ENCODE measurements at places on chromosomes 16 and 17.

DNA sequence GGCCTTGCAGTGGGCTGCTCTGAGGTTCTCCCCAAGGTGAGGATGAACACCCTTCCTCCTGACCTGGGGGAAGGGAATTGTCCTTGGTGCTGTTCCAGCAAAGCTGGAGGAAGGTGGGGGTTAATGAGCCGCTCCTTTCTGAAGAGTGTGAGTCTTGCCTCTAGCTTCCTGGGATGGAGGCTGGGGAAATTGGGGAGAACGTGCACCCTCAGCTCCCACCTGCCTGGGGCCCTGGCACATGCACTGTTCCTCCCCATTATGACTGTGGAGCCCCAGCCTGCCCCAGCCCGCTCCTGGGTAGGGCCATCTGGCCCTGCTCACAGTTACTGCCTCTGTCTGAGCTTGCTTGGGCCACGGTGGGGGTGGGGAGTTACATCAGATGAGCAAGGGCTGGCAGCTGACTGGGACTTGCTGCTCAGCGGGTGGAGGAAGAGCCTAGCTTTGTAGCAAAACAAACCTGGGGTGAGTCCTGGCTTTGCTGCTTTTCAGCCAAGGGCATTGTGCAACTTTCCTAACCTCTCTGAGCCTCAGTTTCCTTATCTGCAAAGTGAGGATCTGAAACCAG is 11.1 kb downstream of the TNS4 start:
- DNase-seq: no peak

- DNase-seq: no peak
These were observed 426.8 kb downstream of the HS3ST4 start for GRCh38 chr16:26118575-26118974.

DNA sequence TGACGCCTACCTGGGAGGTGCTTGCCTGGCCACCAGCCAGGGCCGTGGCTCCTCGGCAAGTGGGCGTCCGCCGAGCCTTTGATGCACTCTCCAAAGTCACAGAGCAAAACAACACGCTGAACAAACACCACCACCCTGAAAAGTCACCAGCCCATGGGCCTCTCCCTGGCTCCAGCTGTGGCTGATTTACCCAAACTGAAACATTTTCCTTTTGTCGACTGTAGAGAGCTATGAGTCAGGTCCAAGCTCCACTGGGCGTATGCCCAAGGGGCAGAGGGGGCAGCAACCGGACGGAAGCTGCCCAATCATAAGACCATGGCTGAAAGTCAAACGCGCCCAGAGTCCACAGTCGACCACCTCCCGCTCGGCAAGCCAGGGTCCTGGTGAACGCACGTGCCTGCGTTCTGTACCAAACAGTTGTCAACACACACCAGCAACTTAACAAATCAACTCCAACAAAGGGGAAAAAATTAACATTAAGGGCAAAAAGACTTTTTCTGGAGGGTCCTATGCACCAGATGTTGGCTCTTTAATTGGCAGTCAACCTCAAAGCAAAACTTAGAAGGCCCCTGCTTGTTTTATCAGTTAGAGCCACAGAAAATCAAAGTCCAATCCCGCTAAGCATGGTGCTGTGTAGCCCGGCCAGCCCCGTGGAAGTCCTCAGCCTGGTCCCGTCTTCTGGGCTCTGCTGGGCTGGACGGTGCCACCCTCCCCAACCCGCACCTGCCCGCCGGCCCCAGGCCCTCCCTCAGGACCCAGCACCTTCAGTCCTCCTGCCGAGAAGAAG is 47.3 kb downstream of the TBC1D16 start:
- peak; percentile 34 for DNase-seq

- DNase-seq: no peak
These were observed 44.2 kb downstream of the NUP93 start for GRCh38 chr16:56774016-56774680.

DNA sequence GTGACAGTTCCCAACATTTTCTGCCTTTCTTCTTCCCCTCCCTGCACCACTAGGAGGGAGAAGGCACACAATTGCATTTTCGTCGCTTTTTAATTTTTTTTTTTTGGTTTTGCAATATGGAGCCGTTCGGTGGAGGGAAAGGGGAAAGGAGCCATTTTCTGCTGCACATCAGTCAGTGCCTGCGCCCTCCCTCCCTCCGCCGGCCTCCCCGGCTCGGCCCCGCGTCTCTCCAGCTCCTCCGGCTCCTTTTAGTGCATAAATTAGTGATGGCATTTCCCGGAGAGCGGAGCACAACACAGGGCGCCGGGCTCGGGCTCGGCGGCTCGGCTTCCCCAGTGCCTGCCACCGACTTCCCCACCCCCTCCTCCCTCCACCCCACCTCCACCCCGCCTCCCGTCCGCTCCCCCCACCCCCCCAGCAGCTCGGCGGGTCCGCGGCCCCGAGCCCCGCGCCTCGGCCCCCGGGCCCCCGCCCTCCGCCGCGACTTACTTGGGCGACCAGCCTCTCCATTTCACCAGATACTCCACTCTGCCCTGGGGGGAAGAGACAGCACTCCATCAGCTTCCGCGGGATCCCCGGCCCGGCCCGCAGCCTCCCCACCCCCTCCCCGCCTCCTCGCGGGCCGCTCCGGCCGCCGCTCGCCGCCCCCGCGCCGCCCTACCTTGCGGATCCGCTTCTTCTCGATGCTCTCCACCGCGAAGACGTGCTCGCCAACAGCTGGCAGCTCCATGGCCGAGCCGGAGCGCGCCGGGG is 542 bp downstream of the CBX4 start:
- DNase-seq: peak; percentile 54

DNA sequence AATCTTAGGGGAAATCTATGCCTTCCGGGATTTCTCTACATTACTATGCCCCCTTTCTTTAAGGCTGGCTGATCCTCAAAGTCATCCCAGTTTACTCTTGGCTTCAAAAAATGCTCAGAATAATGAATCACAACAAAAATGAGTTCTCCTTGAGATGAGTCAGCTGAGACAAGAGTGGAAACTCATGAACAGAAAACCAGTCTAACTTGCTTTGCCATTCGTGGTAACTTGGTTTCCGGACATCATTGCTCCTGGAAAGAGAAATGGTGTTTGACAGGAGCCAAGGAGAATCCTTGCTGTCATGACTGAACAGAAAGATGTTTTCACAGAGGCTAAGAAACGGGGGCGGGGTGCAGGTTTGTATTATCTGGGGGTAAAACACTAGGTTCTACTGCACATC is 435.6 kb upstream of the DYNLRB2 start:
- no peak for DNase-seq

DNA sequence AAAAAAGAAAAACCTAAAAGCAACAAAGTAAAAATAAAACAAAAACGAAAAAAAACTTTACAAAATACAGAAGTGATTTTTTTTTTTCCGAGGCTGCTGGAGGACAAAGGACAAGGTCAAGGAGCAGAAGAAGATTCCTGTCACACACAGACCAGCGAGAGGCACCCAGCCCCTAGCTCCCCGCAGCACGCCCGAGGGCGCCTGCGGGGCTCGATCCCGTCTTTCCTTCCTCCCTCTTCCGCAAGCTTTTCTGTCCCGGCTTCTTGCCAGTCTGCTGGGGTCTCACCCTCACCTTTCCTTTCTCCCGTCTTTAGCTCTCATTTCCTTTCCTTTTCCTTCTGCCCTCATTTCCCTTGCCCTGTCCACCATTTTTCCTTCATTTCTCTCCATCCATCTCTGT is 66.1 kb upstream of the DNAH17 start:
- DNase-seq: no peak

GRCh38 chr17:82014432-82014831 is 8.2 kb downstream of the CENPX start:
- DNase-seq: peak; percentile 43

DNA sequence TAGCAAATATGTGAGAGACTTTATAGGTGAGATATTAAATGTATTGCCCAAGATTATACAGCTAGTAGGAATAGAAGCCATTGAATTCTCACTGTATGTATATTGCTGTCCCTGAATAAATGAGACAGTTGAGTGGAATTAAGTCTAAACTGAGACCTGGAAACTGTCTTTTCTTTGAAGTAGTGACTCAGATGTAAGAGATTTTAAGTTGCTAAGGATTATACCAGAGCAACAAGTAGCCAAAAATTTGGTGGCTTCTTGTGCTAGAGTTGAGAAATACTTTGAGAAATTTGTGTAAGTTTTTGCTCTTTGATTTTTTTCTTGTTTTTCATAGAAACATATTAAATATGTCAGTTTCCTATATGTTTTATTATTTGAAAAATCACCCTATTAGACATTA is 58.7 kb downstream of the TANC2 start:
- DNase-seq: no peak

DNA sequence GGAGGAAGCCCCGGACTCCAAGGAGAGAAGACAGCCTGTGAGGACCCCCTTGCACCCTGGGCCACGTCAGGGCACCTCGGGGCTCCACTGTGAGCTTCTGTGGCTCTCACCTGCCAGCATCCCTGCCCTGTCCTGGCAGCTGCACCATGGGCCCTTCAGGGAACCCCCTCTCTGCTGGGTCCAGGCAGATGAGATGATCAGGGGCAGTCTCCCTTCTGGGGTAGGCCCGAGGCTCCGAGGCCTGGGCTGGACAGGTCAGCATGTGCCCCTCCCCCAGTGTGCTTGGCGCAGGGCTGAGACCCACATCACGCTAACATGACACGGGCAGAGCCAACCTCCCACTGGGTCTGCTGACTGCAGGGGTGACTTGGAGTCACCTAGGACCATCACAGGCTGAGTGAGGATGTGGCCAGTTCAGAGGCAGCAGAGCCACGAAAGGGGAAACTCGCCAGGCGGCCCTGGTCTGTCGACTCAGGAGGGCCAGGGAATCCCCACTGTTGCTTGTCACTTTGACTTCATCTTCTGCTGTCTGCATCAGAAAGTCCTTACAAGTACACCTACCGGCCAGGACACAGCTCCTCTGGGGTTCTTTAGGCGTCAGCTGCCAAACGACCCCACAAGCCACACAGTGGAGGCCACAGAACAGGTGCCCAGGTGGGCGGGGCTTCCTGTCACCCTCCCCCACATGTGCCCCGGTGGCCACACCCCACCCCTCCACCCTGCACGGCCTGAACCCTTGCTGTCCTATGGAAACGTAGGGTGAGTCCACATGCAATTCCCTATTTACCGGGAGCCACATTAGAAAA is 2.2 kb downstream of the GALNS start:
- no peak for DNase-seq

DNA sequence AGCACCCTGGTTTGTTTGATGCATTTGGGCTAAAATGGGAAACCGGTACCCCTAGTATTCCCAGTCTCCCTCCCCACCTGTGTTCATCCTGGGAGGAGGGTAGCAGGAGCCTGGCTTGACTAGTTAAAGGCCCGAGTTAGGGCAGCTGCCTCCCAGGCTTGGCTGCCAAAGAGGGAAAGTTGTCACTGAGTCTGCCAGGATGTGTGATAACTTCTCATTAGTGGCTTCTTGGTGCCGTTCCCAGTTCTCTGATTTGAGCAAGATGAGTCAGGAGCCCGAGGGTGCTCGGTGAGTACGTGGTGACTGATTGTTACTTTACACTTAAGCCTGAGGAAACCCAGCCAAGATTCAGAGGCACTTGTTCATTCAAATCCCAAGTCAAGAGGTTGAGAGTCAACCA is 2.5 kb downstream of the KRT32 start:
- no peak for DNase-seq

DNA sequence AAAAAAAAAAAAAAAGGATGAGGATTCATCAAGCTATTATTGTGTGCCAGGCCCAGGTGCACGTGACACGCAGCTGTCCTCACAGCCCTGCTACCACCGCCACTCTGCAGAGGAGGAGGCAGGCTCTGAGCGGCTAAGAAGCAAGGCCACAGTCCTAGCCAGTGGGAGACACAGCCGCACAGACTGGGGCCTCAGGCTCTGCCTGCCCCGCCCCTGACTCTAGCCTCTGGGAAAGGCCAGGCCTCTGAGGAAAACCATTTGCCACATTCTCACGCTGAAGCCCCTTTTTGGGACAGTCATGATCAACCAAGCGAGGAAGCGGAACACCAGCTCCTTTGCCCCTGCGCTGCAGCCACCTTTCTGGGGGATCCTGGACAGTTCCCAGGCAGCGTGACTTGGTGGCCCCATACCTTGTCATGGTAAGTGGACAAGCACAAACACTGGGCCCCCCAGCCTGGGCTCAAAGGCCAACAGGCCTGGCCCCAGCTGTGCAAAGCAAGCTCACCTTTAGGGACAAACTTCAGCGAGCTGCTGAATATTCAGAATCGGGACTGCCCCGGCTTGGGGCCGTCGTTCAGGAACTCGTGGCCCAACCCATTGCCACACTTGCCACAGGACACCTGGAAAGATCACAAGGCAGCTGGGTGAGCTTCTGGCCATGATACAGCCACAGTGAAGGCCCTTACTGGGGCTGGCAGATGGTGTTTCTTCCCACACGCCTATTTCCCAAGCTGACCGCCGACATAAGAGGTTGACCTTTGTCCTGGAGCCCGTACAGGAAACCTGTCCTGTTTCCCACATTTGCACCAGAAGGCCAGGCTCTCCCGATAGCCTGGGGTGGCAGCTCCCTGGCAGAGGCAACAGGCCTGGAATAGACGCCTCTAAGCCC is 2.5 kb downstream of the MSRB1 start:
- DNase-seq: no peak

DNA sequence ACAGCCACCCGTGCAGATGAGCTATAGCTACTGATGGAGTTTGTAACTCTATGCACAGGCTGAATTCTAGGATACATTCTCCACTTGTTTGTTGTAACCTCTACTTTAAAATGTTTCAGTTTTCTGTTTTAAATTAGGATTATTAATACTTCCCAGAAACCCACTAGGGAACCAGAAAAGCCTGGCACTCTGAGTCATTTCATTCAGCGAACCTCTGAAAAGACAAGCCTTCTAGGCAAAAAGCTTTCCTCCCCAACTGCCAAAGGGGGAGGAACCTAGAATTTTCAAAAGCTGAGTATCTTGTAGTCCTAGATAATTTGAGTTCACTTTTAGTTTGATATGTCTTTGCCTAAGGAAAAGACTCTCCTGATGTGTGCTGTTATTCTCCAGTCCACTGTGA is 43.2 kb downstream of the GOSR1 start:
- DNase-seq: no peak

DNA sequence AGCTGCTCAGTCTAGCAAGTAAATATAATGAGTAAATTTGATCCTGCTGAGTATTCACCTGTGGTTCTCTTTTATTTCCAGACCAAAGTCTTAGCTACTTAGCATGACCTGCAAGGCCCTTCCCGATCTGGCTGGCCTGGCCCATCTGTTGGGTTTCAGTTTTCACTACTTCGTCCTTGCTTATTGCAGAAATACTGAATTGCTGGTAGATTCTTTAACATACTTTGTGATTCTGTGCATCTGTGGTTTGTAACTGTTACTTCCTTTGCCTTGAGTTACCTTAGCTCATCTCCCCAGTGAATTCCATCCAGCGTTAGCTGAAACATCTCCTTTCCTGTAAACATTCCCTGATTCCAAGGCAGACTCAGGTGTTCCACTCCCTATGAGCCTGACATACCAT is 131.1 kb downstream of the PHKB start:
- no peak for DNase-seq

DNA sequence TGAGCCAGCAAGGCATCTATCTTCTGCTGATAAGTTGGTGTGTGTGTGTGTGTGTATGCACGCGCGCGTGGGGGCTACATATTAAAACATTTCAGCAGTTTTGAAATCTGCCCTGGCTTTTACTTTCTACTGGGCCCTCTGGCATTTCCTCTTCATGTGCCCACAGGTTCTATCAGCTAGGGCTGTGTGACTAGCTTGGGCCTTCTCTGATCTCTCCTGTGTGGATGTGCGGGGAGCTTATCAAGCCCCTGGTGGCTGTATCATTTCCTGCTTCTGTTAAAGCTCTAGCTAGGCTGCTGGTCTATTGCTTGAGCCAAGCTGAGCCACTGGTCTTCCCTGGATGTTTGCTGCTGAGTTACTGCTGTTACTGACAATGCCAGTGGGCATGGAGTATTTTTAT is 132.5 kb downstream of the AATF start:
- no peak for DNase-seq

GRCh38 chr17:72004011-72004427 is 116.8 kb upstream of the SOX9 start:
- DNase-seq: no peak
